ENCODE measurements at places on chromosomes 3 and 15.

GRCh38 chr15:84834229-84834955 lies 17.2 kb downstream of the ALPK3 start:
- no peak for DNase-seq

DNA sequence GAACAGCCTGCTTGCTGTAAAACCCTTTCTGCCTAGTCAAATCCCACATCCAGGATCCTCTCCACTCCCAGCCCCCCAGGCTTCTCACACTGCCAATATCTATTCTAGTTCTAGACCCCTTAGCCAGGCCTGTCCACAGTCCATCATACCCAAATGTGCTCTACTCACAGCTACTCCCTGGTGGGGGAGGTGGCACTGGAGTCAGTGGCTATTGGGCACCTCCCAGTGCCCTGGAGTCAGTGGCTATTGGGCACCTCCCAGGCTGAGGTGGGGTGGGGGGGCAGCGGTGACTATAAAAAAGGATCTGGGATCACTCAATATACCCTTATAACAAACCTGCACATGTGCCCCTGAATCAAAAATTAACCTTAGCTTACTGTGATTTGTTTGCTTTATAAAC lies 773 bp upstream of the DISP2 start:
- DNase-seq: no peak

- no peak for DNase-seq
These were observed 48.0 kb downstream of the ZIC4 start for GRCh38 chr3:147358144-147358992.

DNA sequence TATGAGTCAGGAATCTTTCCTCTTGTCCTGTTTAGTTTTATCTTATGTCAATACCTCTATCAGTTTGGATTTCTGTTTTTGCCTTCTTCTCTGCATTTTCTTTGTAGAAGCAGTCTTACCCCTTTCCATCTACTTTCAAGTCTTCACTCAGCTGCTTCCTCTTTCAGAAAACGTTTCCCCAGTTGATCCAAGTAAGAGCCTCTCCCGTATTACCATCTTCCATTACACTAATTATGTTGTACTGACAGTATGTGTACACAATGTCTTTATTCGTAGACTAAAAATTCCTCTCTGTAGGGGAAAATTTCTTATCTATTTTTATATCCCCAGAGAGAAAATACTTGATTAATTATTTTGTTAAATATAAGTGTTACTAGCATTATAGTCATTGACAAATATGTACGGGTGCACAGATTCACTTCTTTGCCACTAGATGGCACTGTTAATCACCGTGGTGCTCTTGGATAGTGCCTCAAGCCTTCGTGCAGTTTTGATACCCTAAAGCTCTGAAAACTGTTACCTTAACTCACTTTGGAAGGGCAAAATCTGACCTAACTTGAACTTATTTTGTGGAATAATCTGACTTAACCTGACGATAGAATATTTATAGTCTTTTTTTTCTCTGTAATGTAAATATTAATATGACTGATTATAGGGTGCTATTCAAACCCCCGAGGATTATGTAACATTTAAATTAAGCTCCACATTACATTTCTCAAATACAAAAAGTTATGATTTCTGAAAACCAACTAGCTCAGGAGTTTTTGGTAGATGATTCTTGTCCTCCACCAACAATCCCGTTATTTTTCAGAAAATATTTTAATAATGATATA lies 74.2 kb upstream of the POU1F1 start:
- peak; percentile 54 for DNase-seq

GRCh38 chr15:84387086-84387485 lies 151.5 kb downstream of the GOLGA6L4 start:
- DNase-seq: no peak

DNA sequence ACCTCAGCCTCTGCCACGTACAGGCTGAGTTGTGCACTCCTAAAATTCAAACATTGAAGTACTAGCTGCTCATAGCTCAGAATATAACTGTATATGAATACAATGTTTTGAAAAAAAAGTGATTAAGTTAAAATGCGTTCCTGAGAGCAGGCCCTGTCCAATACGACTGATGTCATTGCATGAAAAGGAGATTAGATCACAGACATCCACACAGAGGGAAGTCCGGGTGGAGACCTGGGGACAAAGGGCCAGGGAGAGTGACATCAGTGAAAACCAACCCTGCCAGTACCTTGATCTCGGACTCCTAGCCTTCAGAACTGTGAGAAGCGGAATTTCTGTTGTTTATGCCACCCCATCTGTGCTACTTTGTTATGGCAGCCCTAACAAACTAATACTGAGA lies 311.4 kb upstream of the NR2F2 start:
- DNase-seq: no peak

DNA sequence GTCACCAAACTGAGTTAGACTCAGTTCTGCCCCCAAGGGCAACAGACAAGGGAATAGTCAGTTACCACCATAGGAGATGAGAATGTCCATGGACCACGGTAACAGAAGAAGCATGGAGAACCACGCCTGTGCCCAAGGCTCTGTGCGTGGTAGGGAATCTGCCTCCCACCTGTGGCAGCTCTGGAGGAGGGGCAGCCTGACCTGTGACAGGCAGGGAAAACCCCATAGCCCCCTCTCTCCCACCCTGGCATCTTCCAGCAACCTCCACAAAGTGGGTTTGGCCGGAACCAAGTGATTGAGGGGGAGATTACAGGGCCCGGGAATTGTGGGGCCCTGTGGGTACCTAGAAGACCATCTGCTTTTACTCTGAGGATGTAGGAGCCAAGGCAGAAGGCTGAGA lies 14.3 kb upstream of the LTF start:
- no peak for DNase-seq

DNA sequence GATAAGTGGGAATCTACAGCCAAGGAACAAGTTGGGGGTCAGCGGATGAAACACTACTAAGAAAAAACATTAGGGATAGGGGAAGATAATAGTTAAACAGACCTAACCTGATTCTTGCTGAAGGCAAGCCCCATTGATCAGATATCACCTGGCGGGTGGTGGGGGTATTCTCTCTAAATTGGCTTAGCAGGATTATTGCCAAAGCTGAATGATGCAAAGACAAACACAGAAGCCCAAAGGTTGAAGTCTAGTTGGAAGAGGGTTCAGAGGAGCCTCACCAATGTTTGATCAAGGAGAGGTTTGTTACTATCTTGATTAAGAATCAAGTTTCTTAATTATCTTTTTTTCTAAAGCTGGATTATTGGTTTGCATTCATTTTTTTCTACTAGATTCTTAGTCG lies 371.9 kb upstream of the CNTN4 start:
- DNase-seq: no peak

GRCh38 chr3:26460985-26461384 lies 161.6 kb upstream of the LRRC3B start:
- DNase-seq: no peak

- DNase-seq: no peak
These were observed 376.3 kb upstream of the ARHGEF26 start for GRCh38 chr3:153744889-153745288.

GRCh38 chr15:48925714-48926223 lies 38.0 kb downstream of the SHC4 start:
- no peak for DNase-seq

GRCh38 chr3:123412076-123412475 lies 36.8 kb downstream of the ADCY5 start:
- DNase-seq: no peak

GRCh38 chr3:70861855-70862254 lies 549.4 kb upstream of the MDFIC2 start:
- DNase-seq: no peak

DNA sequence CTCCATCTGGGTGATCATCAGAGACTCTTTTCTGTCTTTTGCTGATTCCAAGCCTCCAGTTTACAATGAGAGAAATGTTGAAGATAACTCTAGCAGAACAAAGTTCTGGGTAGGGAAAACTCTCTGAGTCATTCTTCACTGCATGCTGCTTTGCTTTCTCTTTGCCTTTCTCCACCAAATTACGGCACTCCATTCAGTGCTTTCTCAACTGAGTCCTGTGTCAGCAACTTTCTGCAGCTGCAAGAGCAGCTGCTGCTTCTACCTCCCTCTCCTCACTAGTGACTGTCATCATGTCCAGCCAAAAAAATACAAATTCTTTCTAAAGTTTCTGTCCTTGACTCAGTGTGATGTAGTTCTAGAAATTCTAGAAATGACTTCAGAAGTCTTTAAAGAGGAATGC lies 953.8 kb downstream of the IGSF11 start:
- DNase-seq: no peak

Data from CD4-positive, alpha-beta T cell treated with Interleukin-15 for 4 hours (primary cell).